ENCODE measurements at places on chromosomes 12 and 14. TPM values are rescaled to one million over a fixed set of nuclear protein-coding genes. Genes with fewer than 3 reads are reported as not detected.

PIWIL1 gene
- total RNA-seq = not detected

STAC3 gene
- total RNA-seq = 2.0 TPM

FGF23 gene
- total RNA-seq = not detected

GRCh38 chr12:53660041-53660440 lies 15.8 kb downstream of the ATP5MC2 start:
- no peak for DNase-seq

DNA sequence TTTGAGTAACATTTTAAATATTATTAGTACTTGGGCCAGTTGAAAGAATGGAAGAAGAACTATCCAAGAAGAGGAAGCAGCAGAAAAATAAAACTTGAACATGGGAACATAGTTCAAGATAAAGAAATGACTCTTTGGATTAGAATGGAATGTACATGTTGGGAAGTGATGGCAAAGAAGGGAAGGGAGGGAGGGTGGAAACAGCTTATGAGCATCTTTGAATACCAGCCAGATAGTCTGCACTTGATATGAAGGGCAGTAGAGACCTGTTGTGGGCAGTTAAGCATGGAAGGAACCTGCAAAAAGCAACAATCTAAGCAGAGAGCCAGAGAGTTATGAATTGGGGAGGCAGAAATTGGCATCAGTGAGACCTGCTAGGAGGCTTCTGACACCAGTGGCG lies 10.0 kb upstream of the IL22 start:
- no peak for DNase-seq

DNA sequence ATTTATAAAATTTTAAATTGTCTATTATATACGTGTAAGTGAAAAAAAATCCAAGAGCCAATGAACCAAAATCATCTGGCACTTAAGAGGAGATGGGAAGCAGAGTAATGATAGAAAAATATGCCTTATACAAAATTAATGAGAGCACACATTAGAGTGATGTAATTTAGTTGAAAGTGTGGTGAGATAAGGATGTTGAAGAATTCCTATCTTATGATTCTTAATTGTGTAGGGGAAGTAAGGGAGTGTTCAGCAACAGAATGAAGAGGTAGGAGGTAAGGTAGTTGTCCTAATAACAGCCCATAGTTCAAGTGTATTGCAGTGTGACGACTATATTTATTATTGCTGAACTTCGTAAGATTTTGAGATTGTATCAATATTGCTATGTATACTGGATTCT lies 843.4 kb upstream of the FLRT2 start:
- DNase-seq = no peak

- no peak for DNase-seq
Measured at GRCh38 chr12:16581416-16581815, 24.5 kb downstream of the LMO3 start.

GRCh38 chr12:10364815-10365622 lies 24.8 kb downstream of the KLRK1 start:
- DNase-seq = peak; percentile 64

DNA sequence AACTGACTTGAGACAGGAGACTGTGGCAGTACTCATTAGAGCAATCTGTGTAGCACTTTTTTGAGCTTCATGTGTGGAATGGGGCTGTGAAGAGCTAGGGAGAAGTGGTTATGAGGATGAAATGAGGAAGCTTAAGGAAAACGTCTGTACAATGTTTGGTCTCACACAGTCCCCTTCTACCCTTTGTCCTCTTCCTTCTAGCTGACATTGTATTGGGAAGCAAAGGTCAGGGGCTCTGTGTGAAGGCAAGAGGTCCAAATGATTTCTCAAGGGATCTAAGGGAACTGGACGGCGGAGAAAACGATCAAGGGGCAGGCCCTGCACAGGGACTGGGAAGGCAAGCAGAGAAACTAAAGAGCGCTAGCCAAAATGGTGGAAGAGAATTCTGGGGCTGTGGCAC lies 13.1 kb upstream of the CIPC start:
- no peak for DNase-seq

DNA sequence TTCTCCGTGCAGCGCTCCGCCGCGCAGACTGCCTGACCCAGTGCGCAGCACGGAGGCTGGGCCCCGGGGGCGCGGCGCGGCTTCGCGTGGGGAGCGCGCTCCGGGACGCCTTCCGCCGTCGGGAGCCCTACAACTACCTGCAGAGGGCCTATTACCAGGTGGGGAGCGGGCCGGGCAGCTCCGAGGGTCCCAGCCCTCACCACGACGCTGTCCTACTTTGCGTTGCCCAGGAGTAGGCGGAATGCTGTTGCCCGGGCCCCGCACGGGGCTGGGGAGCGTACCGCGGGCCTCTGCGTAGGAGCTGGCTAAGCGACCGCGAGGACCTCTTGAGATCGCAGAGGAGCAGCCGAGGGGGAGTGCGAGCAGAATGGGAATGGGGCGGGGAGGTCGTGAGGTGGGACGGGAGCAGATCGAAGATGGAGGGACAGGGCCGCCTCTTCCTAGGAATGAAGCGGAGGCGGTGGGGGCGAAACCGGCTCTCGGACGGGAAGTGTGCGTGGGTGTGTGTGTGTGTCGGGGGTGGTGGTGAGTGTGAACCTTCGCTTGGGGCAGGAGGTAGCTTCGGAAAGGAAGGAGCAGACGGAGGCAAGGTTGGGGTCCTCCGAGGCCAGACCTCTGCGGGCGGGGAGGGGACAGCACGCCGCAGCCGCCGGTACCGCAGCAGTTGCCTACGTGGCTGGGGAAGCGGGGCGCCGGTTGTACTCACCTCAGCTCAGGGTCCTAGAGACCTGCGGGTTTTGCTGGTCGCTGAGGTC lies 751 bp downstream of the P3H3 start:
- peak; percentile 50 for DNase-seq

GRCh38 chr14:56271970-56272369 lies 153.8 kb downstream of the PELI2 start:
- no peak for DNase-seq
